ENCODE measurements at places on chromosomes 6 and 20. TPM values are rescaled to one million over a fixed set of nuclear protein-coding genes. Genes with fewer than 3 reads are reported as not detected.

DNA sequence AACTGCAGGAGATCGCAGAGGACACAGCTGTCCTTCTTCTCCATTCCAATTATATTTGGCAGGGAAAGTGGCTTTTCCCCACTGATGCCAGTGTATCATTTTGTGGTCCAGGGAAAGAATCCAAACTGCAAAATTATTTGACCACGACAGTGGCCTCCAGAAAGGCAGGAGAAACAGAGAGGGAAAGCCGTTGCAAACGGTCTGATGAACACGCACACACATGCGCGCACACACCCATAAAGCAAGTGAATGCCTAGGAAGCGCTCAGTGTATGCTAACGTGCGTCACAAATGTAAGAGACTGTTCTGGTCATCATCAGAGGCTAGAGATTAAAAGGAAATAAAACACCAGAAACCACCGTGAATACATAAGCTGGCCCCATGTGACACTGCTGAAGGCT lies 54.0 kb downstream of the NPEPL1 start:
- DNase-seq, result no peak

Gene PLEKHG1
- total RNA-seq, result 3.6 TPM

- no peak for DNase-seq
These were observed 14.6 kb upstream of the SYNJ2 start for GRCh38 chr6:157967020-157967419.

DNA sequence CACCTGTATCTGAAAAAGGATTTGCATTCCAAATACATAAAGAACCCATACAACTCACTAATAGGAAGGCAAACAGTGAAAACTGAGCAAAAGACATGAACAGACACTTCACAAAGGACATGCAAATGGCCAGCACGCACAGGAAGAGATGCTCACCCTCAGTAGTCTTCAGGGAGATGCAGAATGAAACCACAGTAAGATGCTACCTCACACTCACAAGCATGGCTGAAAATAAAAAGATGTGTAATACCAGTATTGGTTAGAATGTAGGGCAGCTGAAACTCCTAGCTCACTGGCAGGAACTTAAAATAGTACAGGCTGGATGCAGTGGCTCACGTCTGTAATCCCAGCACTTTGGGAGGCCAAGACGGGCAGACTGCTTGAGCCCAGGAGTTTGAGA lies 64.6 kb downstream of the SNX5 start:
- no peak for DNase-seq

- DNase-seq, result no peak
These were observed 101.7 kb downstream of the F13A1 start for GRCh38 chr6:6218759-6219085.

Gene FILIP1
- total RNA-seq, result 0.04 TPM

Gene RGS17
- not detected for total RNA-seq

- peak; percentile 34 for DNase-seq
These were observed 111.2 kb downstream of the SCML4 start for GRCh38 chr6:107712665-107713551.

GRCh38 chr20:46650575-46651090 lies 626 bp downstream of the SLC13A3 start:
- no peak for DNase-seq

GRCh38 chr6:135162678-135163439 lies 18.2 kb upstream of the MYB start:
- DNase-seq, result peak; percentile 33

DNA sequence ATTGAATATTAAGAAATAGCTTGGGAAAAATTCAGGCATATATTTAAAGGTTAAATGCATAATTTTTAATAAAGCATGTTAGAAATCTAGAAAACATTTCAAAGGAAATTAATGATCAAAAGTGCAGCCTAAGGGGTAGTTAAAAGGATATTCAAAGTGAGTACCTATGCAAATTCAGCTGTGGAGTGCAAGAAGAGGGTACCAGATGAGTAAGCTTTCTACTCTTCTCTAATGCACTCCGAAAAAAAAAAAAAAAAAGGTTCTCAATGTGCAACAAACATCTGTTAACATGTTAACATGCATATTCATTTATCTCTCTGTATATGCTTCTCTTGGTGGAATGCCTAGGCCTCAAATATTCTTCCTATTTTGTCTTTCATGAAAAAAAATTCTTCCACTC lies 32.0 kb upstream of the KATNA1 start:
- no peak for DNase-seq

- peak; percentile 7 for DNase-seq
These were observed 628.8 kb upstream of the MAN1A1 start for GRCh38 chr6:119978274-119978889.

DNA sequence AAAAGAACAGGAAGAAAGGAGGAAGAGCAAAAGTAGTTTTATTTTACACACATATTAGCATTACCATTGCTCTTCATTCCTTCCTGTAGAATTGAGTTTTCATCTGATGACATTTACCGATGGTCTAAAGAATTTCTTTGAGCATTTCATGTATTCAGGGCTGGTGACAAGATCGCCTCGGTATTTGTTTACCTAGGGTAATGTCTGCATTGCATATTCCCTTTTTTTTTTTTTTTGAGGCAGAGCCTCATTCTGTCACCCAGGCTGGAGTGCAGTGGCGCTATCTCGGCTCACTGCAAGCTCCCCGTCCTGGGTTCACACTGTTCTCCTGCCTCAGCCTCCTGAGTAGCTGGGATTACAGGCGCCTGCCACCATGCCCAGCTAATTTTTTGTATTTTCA lies 19.3 kb downstream of the RAB22A start:
- DNase-seq, result no peak

DNA sequence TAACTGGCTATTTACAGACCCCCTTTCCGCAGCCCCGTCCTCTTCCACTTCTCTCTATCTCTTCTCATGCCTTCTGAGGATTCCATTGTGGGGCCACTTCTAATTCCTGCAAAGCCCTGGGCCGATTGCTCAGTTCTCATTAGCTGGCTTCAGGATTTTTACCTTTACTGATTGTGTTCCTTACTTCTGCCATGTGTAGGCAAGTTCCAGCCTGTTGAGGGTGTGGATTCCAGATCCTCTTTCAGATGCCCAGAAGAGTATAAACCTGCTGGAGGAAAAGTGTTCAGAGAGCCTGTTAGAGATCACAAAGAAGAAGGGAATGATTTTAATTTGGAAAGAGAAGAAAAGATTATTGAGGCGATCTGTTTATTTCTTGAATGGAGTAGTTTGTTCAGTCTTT lies 5.4 kb downstream of the DSE start:
- no peak for DNase-seq

Measured in activated CD4-positive, alpha-beta T cell treated with anti-CD3 and anti-CD28 coated beads, Interleukin-2, amount 10 ng/mL, durations not matched to agents 7 days and 5 days (primary cell).